Colonic mucosa (tissue), 4 donors: ENCODE measurements at places on chromosomes 2 and 18.
A peak's percentile ranks its signal among the peaks of the same experiment; 100 is the strongest.

- no peak for DNase-seq
These were observed 11.9 kb downstream of the FIGN start for GRCh38 chr2:163723881-163724280.

DNA sequence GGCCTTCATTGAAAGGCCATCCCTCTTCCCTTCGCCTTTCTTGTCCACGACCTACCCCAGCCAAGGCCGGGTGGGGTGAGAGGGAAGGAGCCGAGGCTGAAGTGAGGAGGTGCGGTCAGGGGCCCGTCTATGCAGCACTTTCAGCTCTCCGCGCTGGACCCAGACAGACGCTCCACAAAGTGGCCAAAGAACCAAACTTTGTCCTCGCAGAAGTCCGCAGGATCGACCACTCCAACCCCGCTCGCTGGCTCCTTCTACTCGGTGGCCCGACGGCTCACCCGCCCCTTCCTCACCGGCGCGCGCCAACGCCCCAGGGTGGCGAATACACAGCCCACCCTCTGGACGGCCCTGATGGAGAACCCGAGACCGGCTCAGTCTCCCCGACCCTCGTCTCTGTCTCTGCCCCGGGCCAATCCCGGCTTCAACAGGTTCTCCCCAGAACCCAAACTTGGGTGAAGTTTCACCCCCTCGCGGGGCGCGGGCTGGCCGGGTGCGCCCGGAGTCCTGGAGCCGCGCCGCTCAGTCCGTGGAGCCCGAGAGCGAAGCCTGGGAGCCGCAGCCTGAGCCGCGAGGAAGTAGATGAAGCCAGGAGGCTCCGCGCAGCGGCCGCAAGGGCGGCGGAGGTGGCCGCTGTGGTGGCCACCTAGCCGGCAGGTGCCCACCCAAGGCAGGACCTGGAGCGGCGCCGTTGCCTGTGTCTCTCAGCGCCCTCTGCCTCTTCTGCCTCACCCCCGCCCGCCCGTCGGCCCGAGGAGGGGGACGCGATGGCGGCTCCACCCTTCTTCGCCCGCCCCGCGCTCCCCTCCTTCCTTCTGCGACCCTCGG, 26.7 kb upstream of the ALPP start:
- no peak for DNase-seq

- no peak for DNase-seq
These were observed 13.4 kb downstream of the ARHGAP15 start for GRCh38 chr2:143142598-143142997.

- DNase-seq, result no peak
These were observed 411.2 kb downstream of the SOX11 start for GRCh38 chr2:6103372-6103771.

GRCh38 chr18:46397174-46397573, 259.8 kb downstream of the LOXHD1 start:
- DNase-seq, result no peak

DNA sequence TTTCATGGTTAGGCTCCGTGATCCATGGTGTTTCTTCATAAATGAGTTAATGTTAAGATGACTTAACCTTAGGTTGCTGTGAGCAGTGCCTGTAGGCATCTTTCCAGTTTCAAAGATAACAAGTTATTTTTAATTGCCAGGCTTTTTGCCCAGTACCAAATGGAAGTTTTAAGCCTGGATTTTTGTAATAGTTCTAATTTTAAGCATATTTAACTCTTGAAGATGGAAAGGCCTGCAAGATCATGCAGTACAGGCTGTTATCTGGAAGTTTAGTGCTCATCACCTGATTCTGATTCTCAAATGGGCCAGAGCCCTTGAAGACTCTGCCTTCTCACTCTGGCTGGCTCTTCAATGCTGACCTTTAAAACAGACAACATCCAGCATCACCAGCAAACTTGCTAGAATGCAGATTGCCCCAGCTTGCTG, 141.3 kb downstream of the NCK2 start:
- DNase-seq, result no peak

- DNase-seq, result no peak
These were observed 65.0 kb downstream of the NFATC1 start for GRCh38 chr18:79460481-79461300.

DNA sequence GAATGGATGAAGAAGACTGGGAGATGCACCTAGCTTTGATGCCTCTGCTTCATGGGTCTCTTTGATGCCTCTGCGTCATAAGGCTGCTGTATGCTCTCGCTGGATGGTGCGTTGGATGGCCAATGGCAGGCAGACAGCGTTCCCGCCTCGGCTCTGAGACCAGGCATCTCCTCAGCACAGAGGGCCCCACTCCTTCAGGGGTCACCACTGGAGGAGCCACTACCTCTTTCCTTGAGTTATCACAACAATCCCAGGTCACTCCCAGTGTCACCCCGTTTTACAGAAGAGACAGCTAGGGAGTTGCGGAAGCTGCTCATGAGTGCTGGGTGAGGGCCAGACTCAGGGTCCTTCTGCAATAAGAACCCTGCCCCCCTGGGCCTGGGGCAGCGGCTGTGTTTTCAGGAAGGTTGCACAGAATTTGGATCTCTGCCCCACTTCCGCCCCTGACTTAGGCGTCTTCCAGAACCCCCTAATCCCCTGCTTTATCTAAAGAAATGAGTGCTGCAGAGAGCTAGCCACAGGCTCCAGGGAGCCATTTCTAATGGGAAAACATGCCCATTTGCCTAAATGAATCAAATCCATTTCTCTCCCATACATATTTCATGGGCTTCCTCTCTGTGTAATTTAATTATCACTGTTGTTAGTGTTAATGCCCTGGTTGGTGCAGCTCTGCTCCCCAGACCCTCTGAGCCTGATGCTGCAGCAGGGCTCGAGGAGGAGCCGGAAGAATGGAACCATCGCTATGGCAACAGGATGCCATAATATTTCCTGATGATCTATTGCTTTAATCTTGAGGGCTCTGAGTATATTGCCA, 131.8 kb upstream of the HS6ST1 start:
- peak; percentile 15 for DNase-seq

- DNase-seq, result no peak
These were observed 35.5 kb upstream of the YWHAQ start for GRCh38 chr2:9666306-9666705.

GRCh38 chr2:70895998-70896764, 39.5 kb upstream of the ATP6V1B1 start:
- no peak for DNase-seq

DNA sequence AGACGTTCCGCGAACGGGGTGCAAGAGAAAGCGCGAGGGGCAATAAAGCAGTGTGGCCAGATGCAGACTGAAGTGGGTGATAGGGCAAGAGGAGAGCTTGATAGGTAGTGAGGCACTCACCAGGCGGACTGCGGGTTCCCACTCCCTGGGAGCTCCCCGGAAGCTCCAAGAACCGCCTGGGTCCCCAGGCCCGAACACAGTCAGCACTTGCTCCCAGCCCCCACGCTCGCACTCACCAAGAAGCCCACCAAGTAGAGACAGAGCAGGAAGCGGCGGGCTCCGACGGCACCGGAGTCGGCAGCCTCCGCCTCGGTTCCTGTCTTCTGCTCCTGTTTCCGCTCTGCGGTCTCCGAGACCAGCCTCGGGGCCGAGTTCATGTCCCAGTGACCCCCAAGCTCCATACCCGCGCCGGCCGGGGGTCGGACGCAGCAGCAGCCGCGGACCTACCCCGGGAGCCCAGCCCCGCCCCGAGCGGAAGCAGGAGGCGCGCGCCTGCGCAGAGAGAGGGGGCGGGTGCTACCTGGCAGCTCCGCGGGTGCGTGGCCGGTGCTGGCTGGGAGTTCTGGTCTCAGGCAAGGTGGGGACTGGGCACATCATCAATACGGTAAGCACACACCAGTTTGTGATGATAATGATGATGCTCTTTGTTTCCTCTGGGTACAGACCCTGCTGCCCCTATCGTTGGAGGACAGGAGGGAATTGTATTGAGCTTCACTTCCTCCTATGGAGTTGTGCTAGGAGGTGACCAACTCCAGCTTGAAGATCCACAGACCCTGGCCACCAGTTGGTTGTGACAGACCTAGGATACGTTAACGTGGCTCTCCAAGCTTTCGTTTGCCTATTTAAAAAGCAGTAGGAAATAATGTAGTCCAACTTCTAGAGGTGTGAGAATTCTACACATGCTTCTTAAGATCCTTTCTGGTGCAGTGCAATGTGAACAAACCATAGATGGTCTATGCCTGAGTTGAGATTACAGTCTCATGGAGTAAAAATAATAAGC, 25.1 kb upstream of the TMEM182 start:
- peak; percentile 91 for DNase-seq

GRCh38 chr2:106156305-106157296, 37.5 kb downstream of the UXS1 start:
- no peak for DNase-seq

DNA sequence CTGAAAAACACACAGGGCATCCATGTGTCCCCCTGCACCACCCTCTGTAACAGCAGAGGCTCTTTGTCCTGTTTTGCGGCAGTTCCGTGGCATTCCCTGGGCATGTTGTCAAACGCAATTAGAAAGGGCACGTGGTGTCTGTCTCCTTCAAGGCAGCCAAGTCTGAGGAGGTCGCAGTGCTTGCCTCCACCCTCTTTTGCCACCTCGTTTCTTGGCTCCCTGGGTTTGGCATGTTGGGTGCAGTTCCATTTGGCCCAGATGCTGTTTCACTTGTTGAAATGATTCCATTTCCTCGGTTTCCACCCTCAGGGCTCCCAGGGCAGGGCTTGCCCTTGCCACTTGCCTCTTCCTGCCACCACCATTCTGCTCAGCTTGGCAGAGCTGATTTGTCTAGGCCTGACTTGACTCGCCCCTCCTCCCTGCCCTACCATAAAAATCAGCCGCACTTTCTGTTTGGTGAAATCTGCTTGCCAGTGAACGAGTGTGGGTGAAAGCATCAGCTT, 12.4 kb downstream of the CCL20 start:
- DNase-seq, result peak; percentile 57

DNA sequence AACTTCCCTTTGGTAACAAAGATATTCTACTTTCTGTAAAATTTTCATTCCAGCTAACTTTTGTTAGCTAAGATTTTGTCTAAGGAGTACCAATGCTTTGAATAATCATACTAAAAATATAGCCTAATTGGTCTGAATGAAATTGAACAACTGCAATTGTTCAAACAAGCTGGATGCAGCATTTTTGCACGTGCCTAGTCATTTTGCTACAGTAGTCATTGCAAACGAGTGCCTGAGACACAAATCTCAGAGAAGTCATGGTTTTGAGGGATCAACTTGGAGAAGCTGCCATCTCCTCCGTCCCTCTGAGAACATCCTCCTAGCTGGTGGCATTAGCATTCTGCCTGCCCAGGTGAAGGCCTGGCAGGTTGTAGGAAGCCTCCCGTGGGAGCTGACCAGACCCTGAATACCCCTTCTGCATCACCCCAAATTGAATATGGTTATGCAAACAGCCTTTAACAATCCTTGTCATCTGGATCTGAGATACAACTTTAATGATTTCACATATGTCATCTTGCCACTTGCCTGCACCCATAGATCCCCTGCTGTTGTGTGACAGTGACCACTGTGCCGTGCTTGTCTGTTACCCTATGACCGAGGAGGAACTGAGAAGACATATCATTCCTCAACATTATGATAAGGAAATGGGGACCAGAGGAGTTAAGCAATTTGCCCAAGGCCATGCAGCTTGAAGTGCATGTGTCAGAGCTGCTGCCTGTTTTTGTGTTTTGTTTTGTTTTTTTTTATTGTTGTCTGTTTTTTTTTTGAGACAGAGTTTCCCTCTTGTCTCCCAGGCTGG, 29.1 kb upstream of the MGAT4A start:
- DNase-seq, result no peak

- no peak for DNase-seq
These were observed 41.0 kb downstream of the TRABD2A start for GRCh38 chr2:84839851-84840250.

GRCh38 chr2:47704287-47704686, 78.7 kb upstream of the MSH6 start:
- DNase-seq, result no peak

DNA sequence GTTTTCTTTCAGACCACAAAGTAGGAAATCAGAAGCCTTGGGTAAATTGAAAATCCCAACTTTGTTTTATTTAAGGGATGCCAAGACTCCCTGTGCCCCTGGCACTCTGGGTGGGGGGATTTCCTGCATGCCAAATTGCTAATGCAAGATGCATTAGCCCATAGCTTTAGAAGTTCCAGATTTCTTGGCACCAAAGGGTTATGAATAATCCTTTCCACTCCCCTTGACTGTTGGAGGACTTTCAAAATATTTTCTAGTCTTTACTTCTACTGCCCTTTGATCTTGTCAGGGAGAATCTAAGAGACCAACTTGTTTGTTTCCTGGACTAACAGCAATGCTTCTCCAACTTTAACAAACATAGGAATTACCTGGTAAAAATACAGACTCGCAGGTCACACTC, 81.8 kb upstream of the TGIF1 start:
- DNase-seq, result no peak

DNA sequence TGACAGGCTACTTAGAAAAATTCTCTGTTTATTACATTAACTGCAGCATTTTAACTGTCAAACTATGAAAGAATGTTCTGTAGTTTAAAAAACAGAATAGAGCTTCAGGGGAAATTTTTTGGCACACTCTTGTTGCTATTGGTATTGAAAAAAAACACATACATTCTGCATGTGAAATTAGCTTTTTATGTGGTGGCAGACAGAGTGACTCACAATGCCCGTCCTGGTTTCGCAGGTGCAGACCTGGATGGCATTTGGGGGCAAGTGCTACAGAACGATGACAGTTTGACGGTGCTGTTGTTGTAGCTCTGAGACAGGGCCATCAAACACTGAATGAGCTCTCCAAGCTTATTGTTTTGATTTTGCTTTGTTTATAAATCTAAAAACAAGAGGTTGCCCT, 105.0 kb upstream of the MAP3K20 start:
- no peak for DNase-seq

DNA sequence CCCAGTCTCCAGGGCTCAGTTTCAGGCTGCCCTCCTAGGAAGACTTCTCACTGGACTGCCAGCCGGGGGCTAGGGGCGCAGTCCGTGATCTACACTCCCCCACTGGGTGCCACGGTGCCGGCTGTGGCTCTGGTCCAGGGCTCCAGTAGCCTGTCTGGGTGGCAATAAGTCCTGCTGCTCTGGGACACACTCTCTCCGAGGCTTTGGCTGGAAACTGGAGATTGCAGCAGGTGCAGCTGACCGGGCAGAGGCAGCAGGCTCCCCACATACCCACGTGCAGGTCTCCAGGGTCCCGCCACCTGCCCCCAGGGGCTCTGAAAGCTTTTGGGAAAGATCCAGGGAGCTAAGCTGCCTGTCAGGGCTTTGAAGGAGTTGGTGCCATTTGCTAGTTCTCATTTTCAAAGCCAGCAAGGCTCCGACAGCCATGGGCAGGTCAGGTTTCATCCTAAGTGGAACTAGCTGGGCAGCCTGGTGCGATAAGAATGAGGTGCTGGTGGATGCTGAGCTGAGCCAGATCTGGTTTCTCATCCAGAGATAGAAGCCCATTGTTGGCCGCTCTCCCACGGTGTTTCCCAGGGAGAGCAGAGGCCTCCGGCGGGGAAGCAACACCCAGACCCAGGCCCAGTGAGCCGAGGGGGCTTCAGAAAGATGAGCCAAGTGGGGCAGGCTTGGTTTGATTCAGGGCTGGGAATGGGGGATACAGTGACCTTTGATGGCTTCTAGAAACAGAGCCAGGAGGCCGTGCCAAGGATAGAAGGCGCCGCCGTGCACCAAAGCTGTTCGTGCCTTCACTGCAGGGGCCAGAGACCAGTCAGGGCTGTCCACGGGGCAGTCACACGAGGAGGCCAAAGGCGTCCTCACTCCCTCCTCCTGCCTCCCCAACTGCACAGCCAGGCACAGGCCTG, 141.7 kb upstream of the GPC1 start:
- no peak for DNase-seq

- no peak for DNase-seq
These were observed 58.6 kb upstream of the BCL11A start for GRCh38 chr2:60612033-60612432.

GRCh38 chr2:234492717-234493485, 4.0 kb downstream of the ARL4C start:
- no peak for DNase-seq
